Activated gamma-delta T cell treated with Interleukin-2 at 50 U/mL for 16 hours (primary cell): ENCODE measurements at places on chromosomes 3 and 15.

- DNase-seq = no peak
These were observed 237.9 kb downstream of the GAP43 start for GRCh38 chr3:115861166-115861733.

DNA sequence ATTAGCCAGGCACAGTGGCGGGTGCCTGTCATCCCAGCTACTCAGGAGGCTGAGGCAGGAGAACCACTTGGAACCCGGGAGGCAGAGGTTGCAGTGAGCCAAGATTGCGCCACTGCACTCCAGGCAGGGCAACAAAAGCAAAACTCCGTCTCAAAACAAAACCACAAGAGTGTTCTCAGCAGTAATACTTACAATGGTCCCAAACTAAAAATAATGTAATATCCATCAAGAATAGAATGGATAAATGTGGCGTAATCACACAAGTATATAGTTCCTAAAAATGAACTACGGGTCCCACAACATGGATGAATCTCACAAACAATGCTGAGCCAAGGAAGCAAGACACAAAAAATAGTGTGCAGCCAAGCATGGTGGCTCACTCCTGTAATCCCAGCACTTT lies 39.2 kb downstream of the STAG1 start:
- no peak for DNase-seq

- no peak for DNase-seq
These were observed 69.4 kb upstream of the POLG start for GRCh38 chr15:89404023-89404422.

- DNase-seq = no peak
These were observed 18.6 kb downstream of the LRRN1 start for GRCh38 chr3:3817865-3818264.

DNA sequence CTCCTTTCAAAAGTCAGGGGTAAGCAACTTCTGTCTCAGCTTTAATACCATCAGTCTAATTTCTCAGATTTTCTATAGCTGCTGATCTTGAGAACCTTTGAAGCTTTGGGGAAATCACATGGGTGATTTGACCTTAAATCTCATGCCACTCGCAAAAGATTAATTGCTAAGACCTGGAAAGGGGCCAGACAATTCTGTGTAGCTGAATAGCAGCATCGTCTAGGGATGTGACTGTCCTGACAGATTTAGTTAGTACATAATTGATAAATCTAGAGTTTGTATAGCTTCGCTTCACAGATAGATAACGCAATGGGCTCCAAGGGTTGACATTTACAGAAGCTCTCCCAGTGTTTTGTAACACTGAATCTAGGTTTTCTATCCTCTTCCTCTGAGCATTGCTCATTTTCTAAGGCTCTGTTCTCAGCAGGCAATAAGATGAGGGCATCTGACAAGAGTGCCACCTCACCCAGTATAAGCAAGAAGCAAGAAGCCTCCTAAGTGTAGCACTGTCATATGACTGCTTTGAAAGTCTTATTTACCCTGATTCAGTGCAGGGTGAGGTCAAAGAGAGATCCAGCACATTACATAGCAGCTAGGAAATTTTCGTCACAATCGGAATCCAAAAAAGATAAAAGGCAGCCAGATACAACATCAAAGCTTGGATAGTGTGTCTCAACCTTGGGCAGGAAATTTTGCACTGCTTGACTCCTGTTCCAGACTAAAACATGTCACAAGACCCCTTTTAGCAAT lies 47.7 kb upstream of the DUT start:
- DNase-seq = no peak

GRCh38 chr15:56099311-56099710 lies 105.9 kb upstream of the NEDD4 start:
- DNase-seq = no peak

DNA sequence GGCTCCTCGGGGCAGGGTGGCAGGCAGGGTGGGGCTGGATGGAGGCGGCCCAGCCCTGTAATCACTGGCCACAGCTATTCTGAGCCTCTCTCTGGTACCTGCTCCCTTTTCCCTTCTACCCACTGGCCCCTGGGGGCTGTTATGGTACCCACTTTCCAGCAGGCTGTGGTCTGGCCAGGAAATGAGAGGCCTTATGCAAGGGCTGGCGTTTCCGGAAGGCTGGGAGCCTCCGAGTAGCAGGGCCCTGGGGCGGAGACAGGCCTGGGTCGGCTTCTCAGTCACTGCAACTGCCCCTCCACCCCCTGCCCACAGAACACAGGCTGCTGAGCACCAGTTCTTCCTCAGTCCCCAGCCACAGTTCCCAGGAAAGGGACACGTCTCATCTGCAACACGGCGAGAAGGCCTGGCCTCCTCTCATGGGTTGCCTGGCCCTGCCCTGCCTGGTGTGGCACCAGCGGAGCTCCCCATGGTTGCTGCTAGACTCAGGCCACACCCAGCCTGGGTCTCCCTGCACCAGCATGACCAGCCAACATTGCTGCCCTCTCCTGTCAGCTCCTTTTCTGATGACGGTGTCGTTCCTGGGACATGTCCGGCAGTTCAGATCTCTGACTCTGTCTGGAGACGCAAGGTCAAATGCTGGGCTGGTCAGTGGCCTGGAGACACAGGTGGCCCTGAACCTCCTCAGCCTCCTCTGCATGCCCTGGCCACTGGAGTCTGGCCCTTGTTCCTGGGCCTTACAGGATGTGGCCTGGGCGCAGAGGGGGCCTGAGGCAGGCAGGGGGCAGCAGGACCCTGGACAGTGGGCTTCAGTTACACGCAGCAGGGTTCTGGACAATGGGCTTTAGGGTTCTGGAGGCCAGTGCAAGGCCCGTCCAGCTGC lies 6.5 kb downstream of the CHST13 start:
- no peak for DNase-seq

GRCh38 chr3:177528306-177529070 lies 331.2 kb upstream of the TBL1XR1 start:
- no peak for DNase-seq

GRCh38 chr15:84976746-84977345 lies 4.8 kb upstream of the PDE8A start:
- DNase-seq = no peak

DNA sequence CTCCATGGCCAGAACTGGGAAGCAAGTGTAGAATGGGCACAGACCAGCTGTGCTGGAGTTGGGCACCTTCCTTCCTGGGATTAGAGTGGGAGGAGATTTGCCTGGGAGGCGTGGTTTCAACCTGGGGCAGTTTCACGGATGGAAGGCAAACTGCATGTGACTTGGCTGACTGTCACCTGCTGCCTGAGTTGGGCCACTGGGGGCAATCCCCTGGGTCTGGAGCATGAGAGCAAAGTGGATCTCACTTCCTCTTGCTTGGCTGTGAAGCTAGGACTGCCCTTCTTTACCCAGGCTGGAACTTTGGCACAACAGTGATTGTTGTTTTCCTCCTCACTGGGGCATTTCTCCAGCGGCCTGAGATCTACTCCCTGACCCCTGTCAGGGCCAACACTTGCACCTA lies 1247.0 kb upstream of the EPHA6 start:
- DNase-seq = no peak

GRCh38 chr3:16759227-16759903 lies 125.4 kb upstream of the PLCL2 start:
- DNase-seq = no peak

- no peak for DNase-seq
These were observed 114.5 kb upstream of the GOLGA8J start for GRCh38 chr15:29968099-29968894.
